GM23248 (cell line): ENCODE measurements at places on chromosomes 5 and 9.

DNA sequence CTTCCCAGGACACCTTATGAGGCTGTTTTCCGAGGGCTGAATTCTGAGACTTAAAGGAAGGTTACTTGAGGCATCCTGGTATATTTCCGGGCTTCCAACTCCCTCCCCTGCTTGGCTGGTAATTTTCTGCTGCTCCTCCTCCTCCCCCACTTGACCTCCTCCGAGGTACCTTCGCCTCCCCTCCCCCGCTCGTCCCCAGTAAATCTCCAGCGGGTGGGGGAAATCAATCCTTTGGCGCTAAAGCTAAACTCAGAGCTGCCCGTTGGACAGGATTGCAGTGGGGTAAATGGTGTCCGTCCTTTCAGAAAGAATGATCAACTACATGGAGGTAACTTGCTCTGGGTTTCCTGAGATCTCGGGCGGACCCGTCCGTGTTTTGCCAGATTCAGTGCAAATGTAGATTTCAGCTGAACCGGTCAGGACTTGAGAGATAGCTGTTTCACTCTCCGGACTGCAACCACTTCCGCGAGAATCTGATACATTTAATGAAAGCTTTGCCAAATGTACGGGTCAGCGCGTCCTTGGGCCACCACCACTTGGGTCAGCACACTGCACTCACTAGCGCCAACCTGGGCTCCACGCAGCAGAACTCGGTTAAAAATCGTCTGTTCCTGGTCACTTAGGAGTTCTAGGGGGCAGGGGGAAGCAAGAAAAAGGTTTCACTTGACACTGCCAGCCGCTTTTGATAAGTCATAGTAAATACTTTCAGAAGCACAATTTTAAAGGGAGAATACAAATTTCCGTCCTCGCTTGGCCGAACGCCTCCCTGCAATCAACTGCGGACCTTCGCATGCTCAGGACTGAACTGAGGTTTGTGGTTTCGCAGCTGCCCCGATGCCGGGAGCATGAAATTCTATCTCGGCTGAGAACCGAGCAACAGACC, 4.6 kb upstream of the ISL1 start:
- no peaks in the 10 kb centered on the region for H3K4me1 ChIP-seq
- no peaks in the 10 kb centered on the region for H3K36me3 ChIP-seq
- 0 out of 2 replicates have a peak overlapping the region, but pooled peaks have one; percentile 21 for H3K4me3 ChIP-seq
- peak; percentile 18 for DNase-seq

- H3K36me3 ChIP-seq = no peaks in the 10 kb centered on the region
- peaks cover 23% of the 10 kb centered on the region for H3K27me3 ChIP-seq
- no peak for DNase-seq
- H3K4me3 ChIP-seq = no peak overlapping the region
- H3K4me1 ChIP-seq = no peaks in the 10 kb centered on the region
These were observed 140.9 kb downstream of the PSAT1 start for GRCh38 chr9:78437806-78438205.

DNA sequence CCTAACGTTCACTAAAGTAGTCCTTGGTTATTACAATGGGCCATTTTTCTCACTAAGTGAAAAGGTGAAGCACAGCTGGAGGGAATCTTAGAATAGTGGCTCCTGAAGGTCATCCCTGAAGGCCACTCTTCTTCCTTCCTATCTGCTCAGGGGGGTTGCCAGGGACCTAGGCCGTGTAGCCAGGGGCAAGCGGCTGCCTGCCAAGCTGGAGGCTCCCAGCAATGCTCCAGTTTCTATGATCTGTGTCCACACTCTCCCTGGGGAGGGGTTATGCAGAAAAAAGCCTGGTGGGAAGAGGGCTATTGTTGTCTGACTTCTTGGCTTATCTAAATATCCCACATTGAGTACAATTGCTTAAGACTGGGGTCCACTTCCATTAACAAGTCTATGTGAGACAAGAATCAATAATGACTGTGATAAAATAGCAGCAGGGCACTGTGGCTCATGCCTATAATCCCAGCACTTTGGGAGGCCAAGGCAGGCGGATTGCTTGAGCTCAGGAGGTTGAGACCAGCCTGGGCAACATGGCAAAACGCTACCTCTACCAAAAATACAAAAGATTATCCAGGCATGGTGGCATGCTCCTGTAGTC, 3.8 kb downstream of the NMRK1 start:
- H3K4me3 ChIP-seq = no peak overlapping the region
- peaks cover 10% of the 10 kb centered on the region; the same call in 1 of the 2 replicates for H3K4me1 ChIP-seq

GRCh38 chr9:125559194-125559593, 147.8 kb downstream of the MAPKAP1 start:
- H3K4me1 ChIP-seq = peaks cover 13% of the 10 kb centered on the region
- DNase-seq = no peak
- H3K27me3 ChIP-seq = no peaks in the 10 kb centered on the region
- no peaks in the 10 kb centered on the region for H3K36me3 ChIP-seq
- no peak overlapping the region for H3K4me3 ChIP-seq
- peak overlapping the region; percentile 36 for H3K27ac ChIP-seq
